ENCODE measurements at places on chromosomes 3 and 15.

- DNase-seq, result no peak
Measured at GRCh38 chr3:42063888-42064287, 27.3 kb upstream of the TRAK1 start.

GRCh38 chr3:37324850-37325321 is 150.5 kb upstream of the LRRFIP2 start:
- no peak for DNase-seq

GRCh38 chr3:73179601-73180000 is 118.1 kb downstream of the EBLN2 start:
- DNase-seq, result no peak

- no peak for DNase-seq
Measured at GRCh38 chr3:136023264-136023978, 57.9 kb downstream of the PPP2R3A start.

GRCh38 chr15:60344987-60345386 is 52.8 kb downstream of the ANXA2 start:
- no peak for DNase-seq

DNA sequence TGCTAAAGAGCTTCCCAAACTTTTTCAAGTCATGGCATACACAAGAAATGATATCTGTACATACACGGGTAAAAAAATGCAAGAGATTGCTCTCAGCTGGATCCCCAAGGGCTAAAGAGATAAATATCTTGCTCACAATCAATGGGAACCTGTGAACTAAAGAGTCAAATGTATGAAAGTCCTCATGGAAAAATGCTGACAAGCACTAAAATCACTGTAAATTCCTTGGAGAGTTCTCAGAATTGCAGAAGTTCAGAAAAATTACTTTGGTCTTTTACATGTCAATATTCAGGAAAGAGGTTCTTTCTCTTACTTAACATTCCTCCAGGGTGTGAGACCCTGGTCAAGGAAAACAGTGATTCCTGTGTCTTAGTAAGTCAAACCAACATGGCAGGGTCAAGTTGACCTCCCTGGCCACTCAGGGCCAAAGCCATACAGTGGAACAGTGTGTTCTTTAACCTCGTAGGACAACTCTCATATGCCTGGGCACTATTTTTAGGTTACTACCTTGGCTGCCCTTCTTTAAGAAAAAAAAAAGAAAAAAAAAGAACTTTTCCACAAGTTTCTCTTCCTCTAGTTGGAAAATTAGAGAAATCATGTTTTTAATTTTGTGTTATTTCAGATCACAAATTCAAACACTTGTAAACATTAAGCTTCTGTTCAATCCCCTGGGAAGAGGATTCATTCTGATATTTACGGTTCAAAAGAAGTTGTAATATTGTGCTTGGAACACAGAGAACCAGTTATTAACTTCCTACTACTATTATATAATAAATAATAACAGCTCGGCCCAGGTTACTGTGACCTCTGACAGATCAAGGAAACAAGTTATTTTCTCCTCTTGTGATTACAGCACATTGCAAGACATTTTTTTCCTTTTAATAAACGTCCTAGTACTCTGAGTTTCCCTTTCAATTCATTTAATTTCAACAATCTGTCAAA is 12.5 kb downstream of the SSR3 start:
- no peak for DNase-seq
